ENCODE measurements at places on chromosomes 16 and 17. TPM values are rescaled to one million over a fixed set of nuclear protein-coding genes. Genes with fewer than 3 reads are reported as not detected.

The SMTNL2 gene
- total RNA-seq = 68.2 TPM

The SSTR5 gene
- not detected for total RNA-seq

The PRSS36 gene
- 1.4 TPM for total RNA-seq

The PIEZO1 gene
- 151 TPM for total RNA-seq

DNA sequence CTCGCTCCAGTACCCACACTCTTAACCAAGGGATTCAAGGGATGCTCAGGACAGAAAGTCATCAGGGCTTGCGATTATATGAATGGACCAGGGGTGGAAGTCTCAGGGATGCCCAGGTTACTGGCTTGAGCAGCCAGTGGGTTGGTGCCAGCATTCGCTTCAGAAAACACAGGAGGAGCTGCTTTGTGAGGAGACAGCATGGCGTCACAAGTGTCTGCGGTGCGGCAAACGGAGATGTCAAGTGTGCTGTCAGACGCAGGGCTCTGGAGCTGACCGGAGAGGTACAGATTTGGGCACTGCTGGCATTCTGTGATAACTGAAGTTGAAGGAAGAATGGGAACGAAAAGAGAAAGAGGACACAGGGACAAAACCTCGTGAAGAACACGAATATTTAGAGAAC, 4.1 kb downstream of the MARCHF10 start:
- H3K36me3 ChIP-seq = no peaks in the 10 kb centered on the region
- no peak overlapping the region for H3K4me3 ChIP-seq

GRCh38 chr17:50186661-50187393, 14.6 kb downstream of the COL1A1 start:
- H3K4me1 ChIP-seq = peaks cover 35% of the 10 kb centered on the region
- H3K27ac ChIP-seq = peak overlapping the region; percentile 93
- no peak overlapping the region for H3K4me3 ChIP-seq
- no peaks in the 10 kb centered on the region for H3K27me3 ChIP-seq
- peaks cover 23% of the 10 kb centered on the region for H3K36me3 ChIP-seq
- no peak for DNase-seq

DNA sequence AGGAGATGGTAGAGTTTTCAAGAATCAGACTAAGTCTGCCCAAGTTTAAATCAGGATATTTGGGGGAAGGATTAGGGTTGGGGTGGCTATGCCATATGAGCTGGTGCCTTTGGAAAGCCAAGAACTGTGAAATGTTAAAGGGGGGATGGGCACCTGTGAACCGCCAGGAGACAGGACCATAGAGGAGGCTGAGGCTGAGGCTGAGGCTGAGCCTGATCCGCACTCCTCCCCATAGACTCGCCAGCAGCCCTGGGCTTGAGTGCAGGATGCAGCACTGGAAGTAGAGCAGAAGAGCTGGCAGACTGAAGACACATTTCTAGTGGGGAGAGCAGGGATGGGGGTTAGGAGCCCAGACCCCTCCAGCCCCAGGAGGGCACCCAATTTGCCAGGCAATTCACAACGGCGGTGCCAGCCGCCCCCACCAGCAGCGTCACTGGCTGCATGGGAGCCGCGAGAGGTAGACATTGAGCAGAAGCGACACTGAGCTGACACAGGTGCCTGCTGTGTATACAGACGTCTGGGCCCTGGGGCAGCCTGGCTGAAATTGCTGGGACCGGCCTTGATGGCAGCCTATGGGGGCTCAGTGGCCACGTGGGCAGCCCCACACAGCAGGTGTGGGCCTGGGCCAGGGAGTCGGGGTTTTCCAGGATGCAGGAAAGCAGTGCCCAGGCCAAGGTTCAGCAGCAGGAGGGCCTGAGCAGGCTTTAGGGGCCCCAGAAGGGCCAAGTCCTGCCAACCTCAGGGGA, 9.2 kb downstream of the PIMREG start:
- H3K27me3 ChIP-seq = peaks cover 30% of the 10 kb centered on the region
- H3K4me1 ChIP-seq = peaks cover 1% of the 10 kb centered on the region
- no peak overlapping the region for H3K4me3 ChIP-seq
- peaks cover 2% of the 10 kb centered on the region for H3K36me3 ChIP-seq
- DNase-seq = no peak

DNA sequence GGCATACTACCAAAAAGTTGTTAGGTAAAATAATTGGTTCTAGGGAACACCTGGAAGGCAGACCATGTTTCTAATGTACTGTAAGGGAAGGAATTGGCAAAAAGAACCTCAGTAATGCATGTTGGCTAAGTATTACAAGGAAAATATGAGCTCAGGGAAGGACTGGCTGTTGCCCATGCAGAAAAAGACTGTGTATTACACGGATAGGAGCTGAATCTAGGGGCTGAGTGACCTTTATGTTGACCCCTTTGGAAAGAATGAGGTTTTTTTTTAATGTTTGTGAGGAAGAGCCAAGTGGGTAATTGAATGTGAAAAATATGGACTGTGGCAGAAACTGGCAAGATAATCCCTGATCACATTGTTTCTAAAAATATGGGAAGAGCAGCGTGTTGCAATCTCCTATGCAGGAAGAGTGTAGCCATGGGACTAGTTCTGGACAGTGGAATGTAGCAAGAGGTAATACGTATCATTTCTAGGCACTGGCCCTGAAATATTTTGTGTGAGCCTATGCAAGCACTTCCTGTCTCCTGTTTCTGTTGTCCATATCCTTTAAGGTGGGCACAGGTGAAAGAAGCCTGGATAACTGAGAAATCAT, 95.1 kb upstream of the CNTNAP4 start:
- no peak overlapping the region for H3K27ac ChIP-seq
- H3K4me1 ChIP-seq = no peaks in the 10 kb centered on the region
- DNase-seq = no peak
- H3K36me3 ChIP-seq = peaks cover 2% of the 10 kb centered on the region
- no peak overlapping the region for H3K4me3 ChIP-seq
- H3K27me3 ChIP-seq = no peaks in the 10 kb centered on the region

DNA sequence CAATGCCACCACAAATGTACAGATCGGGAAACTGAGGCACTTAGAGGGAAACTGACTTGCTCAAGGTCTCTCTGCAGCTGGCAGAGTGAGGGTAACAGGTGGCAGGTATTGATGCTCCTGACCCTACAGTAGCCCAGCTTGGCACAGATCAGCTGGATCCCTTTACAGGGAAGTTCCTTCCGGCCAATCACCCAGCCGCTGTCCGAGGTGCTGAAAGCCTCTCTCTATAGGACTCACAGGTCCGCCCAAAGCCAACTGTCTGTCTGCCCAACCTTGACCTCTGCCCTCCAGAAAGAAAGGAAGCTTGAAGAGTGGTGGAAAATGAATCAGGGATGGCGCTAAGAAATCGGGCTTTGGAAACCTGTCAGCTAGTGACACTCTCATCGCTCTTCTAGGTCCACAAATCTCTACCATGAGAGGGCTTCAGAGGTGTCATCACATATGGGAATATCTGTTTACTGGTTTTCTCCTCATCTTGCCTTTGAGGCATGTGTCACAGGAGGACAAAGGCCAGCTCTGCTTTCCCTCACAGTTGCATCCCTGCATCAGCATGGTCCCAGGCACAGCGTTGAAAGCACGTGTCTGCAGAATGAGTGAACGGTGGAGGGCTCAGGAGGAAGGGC, 246.2 kb downstream of the KATNIP start:
- H3K4me1 ChIP-seq = peaks cover 2% of the 10 kb centered on the region
- H3K4me3 ChIP-seq = no peak overlapping the region

DNA sequence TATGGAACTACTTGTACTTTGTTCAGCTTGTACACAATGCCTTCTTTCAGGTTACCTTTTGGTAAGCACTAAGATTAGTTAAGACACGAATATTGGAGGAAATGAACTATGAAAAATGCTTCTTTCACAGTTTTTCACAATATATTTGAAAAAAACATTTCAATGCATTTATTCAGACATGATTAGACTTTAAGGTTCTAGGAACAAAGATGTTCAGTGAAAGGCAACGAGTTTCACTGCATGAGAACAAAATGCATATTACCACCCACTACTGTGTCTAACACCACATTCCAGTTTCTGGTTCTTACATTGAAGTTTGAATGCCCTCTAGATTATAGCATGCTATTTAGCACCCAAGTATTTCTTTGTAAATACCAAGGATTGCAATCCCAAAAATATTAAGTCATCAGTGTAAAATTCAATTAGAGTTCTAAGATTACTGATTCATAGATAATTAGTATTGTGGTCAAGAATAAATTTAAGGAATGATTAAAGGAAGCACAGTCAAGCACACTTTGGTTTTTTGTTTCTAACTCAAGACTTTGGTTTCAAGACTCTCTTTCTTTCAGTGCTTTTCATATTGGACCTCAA, 261.7 kb downstream of the CEP112 start:
- H3K4me3 ChIP-seq = no peak overlapping the region
- no peak overlapping the region for H3K27ac ChIP-seq
- no peak for DNase-seq
- H3K27me3 ChIP-seq = no peaks in the 10 kb centered on the region
- peaks cover 26% of the 10 kb centered on the region for H3K36me3 ChIP-seq
- no peaks in the 10 kb centered on the region for H3K4me1 ChIP-seq

GRCh38 chr16:27449434-27450195, 47.6 kb downstream of the IL21R start:
- H3K27ac ChIP-seq = no peak overlapping the region
- H3K36me3 ChIP-seq = no peaks in the 10 kb centered on the region
- no peak overlapping the region for H3K4me3 ChIP-seq
- peaks cover 3% of the 10 kb centered on the region for H3K4me1 ChIP-seq

- H3K4me1 ChIP-seq = peaks cover 15% of the 10 kb centered on the region
- no peak within 1 kb of the TSS for H3K27ac ChIP-seq
- no peaks in the 10 kb centered on the region for H3K36me3 ChIP-seq
- DNase-seq = no peak
- H3K4me3 ChIP-seq = no peak within 1 kb of the TSS
Observed at GRCh38 chr16:84239909-84240308, at the start of gene KCNG4. TSS of gene KCNG4 (minus strand) at chr16:84240012. CDS start at chr16:84237485, 2,527 bp downstream.

DNA sequence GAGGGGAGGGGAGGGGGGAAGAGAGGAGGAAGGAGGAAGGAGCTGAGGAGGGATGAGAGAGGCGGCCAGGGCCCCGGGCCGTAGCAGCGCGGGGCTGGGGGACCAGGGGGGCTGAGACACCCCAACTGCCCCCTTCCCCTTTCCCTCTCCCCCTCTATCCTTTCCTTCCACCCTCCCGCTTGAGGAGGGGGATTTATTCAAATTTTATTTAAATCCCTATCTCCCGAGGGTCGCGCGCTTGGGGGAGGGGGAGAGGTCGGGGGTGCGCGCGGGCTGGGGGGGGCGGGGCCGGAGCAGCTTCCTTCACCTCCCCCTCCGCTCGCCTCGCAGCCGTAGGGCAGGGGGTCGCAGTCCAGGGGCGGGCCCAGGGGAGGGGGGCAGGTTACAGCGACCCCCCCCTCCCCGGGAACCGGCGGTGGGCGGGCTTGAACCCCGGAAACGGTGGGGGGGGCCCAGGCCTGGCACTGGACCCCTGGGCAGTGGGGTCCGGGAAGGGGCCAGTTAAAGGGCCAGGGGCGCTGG, at the start of gene FBXL19:
FBXL19 (plus strand) TSS at position 19 of the 522 bp plus-strand sequence. CDS start 2,183 bp downstream, outside the sequence.
- H3K36me3 ChIP-seq = no peaks in the 10 kb centered on the region
- H3K27me3 ChIP-seq = no peaks in the 10 kb centered on the region
- peak within 1 kb of the TSS; percentile 100 for H3K27ac ChIP-seq
- DNase-seq = no peak
- peaks cover 14% of the 10 kb centered on the region for H3K4me1 ChIP-seq
- peak within 1 kb of the TSS; percentile 100 for H3K4me3 ChIP-seq

DNA sequence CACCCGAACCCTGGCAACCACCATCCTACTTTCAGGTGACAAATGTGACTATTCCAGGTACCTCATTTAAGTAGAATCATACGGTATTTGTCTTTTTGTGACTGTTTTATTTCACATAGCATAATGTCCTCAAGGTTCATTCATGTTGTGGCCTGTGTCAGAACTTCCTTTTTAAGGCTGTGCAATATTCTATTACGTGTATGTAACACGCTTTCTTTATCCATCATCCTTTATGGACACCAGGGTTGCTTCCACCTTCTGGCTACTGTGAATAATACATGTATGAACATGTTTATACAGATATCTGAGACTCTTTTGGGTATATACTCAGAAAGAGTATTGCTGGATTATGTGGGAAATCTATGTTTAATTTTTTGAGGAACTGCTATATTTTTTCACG, 28.7 kb upstream of the RSL1D1 start:
- H3K27me3 ChIP-seq = no peaks in the 10 kb centered on the region
- no peak overlapping the region for H3K4me3 ChIP-seq
- DNase-seq = no peak
- H3K27ac ChIP-seq = no peak overlapping the region
- H3K36me3 ChIP-seq = peaks cover 34% of the 10 kb centered on the region
- no peaks in the 10 kb centered on the region for H3K4me1 ChIP-seq

- no peaks in the 10 kb centered on the region for H3K36me3 ChIP-seq
- no peak overlapping the region for H3K4me3 ChIP-seq
- H3K27me3 ChIP-seq = no peaks in the 10 kb centered on the region
- H3K27ac ChIP-seq = no peak overlapping the region
- H3K4me1 ChIP-seq = no peaks in the 10 kb centered on the region
Observed at GRCh38 chr16:21084631-21085225, 65.9 kb downstream of the DNAH3 start.

- H3K27ac ChIP-seq = no peak overlapping the region
- peaks cover 21% of the 10 kb centered on the region for H3K4me1 ChIP-seq
- H3K36me3 ChIP-seq = peaks cover 5% of the 10 kb centered on the region
- no peak overlapping the region for H3K4me3 ChIP-seq
- H3K27me3 ChIP-seq = no peaks in the 10 kb centered on the region
- DNase-seq = no peak
Observed at GRCh38 chr17:18970582-18971480, 18.9 kb downstream of the SLC5A10 start.

GRCh38 chr16:59973966-59974365, 1239.8 kb upstream of the GOT2 start:
- no peak overlapping the region for H3K4me3 ChIP-seq
- no peaks in the 10 kb centered on the region for H3K27me3 ChIP-seq
- no peaks in the 10 kb centered on the region for H3K4me1 ChIP-seq

DNA sequence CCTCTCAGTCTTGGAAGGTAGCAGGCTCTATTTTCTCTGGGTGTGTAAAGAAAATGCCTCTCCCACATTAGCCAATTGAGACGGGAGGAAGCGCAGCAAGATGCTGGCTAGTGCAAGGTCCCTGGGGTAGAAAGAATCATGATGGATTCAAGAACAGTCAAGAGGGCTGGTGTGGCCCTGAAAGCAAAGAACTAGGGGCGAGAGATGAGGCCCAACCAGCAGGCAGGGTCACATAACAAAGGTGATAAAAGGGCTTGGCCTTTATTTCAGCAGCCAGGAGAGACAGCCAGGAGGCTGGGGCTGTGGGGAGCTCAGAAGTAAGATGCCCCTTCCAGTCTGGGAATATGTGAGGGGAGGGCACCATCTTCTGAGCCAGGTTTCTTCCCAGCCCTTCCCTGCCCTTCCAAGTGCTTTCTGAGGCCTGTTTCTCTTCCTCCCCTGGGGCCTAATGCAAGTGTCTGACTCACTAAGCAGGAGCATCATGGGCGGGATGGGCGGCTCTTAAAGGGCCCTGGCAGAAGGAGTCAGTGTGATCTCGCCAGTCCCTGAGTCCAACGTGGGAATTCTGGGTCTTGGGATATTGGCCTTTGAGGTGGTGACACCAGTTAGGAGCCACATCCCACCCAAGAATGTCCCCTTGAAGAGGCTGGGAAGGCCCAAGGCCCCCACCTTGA, 3.9 kb upstream of the NLRC5 start:
- no peak for DNase-seq
- H3K27me3 ChIP-seq = peaks cover 48% of the 10 kb centered on the region
- no peak overlapping the region for H3K27ac ChIP-seq
- peaks cover 15% of the 10 kb centered on the region for H3K4me1 ChIP-seq
- no peak overlapping the region for H3K4me3 ChIP-seq

GRCh38 chr17:32123782-32124181, 18.5 kb upstream of the RHOT1 start:
- no peak overlapping the region for H3K4me3 ChIP-seq
- no peak for DNase-seq
- no peaks in the 10 kb centered on the region for H3K36me3 ChIP-seq
- no peaks in the 10 kb centered on the region for H3K27me3 ChIP-seq
- H3K27ac ChIP-seq = no peak overlapping the region
- peaks cover 14% of the 10 kb centered on the region for H3K4me1 ChIP-seq

GRCh38 chr16:65315081-65315780, 193.4 kb upstream of the CDH11 start:
- H3K27me3 ChIP-seq = no peaks in the 10 kb centered on the region
- no peak overlapping the region for H3K4me3 ChIP-seq
- peaks cover 10% of the 10 kb centered on the region for H3K4me1 ChIP-seq
- no peak for DNase-seq
- H3K27ac ChIP-seq = no peak overlapping the region
